ENCODE measurements at places on chromosomes 1 and 21.

DNA sequence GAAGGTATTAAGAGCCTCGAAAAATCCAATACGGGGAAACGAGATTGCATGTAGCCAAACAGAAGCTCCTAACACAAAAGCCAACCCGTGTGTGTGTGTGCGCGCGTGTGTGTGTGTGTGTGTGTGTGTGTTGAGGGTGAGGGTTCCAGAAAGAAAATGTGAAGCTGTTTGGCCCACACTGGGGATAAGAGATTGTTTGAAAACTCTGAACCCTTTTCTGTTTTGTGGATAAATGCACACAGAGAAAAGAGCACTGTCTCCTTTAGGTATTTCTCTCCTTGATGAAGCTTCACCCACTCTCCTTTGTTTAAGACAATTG lies 1.9 kb downstream of the WLS start:
- DNase-seq, result no peak

GRCh38 chr1:74065081-74065480 lies 132.9 kb downstream of the LRRIQ3 start:
- DNase-seq, result no peak

- DNase-seq, result no peak
These were observed 39.6 kb upstream of the DOCK7 start for GRCh38 chr1:62727656-62728407.

- DNase-seq, result no peak
These were observed 397.6 kb downstream of the PLA2G4A start for GRCh38 chr1:187226396-187226795.

DNA sequence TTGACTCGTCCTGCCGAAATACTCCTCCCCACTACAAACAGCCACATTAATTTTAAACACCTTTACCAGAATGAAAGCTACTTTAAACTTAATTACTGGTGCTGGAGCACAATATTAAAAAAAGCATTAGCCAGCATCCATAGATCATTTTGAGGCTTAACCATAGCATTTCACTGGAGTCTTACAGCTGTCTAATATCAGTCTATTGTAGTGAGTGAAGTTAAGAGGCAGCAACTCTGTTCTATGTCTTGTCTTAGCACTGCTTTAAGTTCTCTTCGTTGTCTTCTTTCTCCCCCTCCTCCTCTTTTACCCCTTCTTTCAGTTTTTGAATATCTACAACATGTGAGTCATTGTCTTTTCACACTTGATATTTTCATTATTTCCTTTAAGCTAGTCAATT lies 49.3 kb downstream of the ADGRL2 start:
- no peak for DNase-seq

GRCh38 chr1:244654108-244655038 lies 1.4 kb downstream of the DESI2 start:
- DNase-seq, result no peak

DNA sequence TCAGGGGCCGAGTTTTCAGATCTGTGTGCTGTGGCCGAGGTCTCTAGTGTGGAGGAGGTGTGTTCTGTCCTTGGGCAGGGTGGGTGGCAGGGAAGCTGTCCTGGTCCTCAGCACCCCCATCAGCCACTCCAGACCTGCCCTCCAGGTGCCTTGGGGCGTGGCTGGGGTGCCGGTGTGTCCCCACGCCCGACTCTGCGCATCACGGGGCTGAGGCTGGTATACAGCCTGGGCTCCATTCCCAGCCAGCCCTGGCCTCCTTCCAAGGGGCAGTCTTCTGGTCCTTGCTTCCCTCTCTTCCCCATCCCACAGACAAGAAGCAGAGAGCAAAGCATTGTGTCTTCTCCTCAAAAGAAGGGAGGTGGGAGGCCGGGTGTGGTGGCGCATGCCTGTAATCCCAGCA lies 4.0 kb downstream of the SAMD11 start:
- no peak for DNase-seq

GRCh38 chr1:214917081-214917635 lies 165.4 kb upstream of the KCNK2 start:
- no peak for DNase-seq

DNA sequence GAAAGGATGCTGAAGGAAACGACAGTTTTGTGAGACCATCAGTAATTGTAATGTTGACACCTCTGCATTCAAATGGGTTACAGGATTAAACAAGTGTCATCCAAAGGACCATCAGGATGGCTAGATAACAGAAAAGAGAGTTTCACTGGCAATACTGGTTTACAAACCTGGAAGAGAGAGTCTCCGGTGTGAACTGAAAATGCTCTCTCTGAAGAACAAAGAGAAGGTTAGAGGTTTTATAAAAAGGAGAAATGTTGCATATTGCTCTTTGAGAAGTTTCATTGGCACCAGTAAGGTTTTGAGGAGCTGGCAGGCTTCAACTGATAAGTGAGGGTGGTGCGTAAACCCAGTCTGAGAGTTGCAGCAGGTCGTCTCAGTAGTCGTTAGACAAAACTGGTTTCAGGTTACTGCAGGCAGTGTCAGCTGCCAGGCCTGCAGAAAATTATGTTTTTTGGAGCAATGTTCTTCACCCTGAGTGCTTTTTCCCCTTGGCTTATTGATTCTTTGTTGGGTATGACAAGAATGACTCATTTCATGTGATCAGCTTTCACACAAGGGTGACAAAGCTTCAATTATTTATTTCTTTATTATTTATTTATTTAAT lies 42.2 kb downstream of the KCNK1 start:
- DNase-seq, result no peak

GRCh38 chr1:23394181-23394580 lies 24.5 kb upstream of the ZNF436 start:
- no peak for DNase-seq

DNA sequence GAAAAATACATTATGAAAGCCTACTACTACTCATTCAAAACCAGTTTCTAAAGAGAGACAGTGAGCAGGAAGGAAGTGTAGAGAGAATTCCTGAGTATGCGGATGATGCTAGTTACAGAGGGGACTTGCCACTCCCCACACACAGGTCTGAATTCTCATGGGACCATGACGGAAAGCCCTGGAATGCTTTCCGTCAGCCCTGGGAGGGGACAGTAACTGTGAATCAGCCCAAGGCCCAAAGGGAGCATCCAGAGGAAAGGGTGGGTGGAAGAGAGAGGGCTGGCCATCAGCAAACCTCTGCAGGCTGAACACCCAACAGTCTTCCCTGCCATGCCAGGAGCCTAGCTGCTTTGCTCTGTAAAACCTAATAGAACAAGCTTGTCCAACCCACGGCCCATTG lies 36.4 kb downstream of the RCSD1 start:
- DNase-seq, result no peak

- no peak for DNase-seq
These were observed 9.3 kb downstream of the MAP3K6 start for GRCh38 chr1:27357281-27358037.

- no peak for DNase-seq
These were observed 394.5 kb downstream of the ADGRL2 start for GRCh38 chr1:82195245-82195644.

DNA sequence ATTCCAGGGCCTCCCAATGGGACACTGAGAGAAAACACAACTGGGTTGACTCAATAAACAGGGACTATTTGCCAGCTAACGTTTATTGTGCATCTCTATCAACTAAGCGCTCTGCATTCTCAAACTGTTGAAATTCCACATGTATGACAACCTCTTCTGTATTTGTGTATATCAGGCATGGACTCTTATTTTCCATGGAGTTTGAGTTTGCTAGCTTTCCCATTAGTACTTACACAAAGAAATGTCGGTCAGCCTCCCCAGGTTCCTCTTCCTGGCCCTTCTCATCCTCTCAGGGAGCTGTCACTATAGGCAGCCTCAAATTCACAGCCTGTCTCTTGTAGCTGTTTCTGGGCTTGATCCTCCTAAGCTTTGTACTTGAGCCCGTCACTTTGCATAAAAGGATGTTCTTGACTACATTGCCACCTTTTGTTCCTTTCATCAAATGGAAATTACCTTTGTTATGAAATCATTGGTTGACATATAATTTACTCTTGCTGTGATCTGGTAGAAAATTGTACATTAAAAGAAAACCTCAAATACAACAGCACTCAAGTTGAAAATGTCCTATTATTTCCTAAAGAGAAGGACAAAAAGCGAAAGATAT lies 60.0 kb upstream of the NTPCR start:
- DNase-seq, result no peak

GRCh38 chr1:79646880-79647279 lies 640.4 kb upstream of the ADGRL4 start:
- no peak for DNase-seq

GRCh38 chr1:236099355-236099974 lies 34.6 kb upstream of the NID1 start:
- DNase-seq, result no peak

- no peak for DNase-seq
These were observed 56.2 kb upstream of the DPH5 start for GRCh38 chr1:101081496-101082488.

DNA sequence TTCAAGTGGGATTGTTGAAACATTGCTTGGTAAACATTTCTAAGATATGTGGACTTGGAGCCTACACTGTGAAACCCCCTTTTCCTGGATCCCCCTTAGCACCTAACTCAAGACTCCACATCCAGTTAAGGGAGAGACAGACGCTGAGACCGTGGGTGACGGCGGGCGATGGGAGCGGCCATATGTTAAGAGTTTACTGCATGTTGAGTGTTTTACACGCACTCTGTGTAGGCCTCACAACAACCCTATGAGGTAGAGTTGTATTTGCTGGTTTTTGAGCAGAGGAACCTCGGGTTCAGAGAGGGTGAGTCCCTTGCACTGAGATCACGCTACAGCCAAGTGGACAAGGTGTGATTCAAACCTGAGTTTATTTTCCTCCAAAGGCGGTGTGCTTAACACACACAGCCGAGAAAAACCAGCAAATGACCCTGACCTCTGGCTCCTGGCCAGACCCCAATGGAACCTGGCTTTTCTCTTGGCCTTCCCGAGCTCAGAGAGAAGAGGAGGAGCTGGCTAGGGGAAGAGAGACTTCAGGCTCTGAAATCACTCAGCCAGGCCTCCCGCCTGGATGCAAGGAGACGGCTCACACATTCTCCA lies 46.9 kb upstream of the GOLT1A start:
- DNase-seq, result no peak

GRCh38 chr1:238991765-238992495 lies 394.4 kb upstream of the CHRM3 start:
- DNase-seq, result no peak

- DNase-seq, result no peak
These were observed 71.9 kb downstream of the NAV1 start for GRCh38 chr1:201610858-201611257.

GRCh38 chr1:118504221-118504644 lies 319.2 kb upstream of the SPAG17 start:
- DNase-seq, result no peak

DNA sequence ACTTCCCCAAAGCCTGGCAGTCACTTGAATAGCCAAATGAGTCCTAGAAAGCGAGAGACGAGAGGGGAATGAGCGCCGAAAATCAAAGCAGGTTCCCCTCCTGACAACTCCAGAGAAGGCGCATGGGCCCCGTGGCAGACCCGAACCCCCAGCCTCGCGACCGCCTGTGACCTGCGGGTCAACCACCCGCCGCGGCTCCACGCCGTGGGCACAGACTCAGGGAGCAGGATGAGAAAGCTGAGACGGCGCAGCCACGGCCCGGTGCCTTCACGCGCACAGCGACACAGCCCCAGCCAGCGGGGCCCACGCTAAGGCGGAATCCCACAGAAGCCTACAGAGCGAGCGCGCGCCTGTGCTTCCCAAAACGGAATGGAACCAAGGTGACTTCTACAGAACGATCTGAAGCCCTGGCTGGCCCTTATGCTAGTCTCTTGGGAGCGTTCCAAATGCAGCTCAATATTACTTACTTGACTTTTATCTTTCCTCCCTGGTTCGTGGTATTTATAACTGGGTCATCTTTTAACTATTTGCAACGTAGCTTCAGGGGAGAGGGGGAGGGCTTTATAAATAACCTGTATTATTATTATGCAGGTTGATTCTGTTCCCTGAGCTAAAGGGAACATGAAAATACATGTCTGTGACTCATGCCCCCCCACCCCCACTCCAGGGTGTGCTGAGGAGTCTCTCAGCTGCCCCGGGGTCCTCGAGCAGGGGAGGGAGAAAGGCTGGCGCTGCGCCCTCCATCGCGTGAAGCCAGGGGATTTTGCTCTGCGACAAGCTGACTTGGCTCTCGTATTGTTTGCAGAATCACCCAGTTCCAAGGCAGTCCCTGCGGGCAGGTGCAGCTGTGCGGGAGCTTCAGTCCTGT lies 1.7 kb downstream of the TSPEAR start:
- no peak for DNase-seq

- DNase-seq, result no peak
These were observed 23.2 kb downstream of the SLC27A3 start for GRCh38 chr1:153798468-153798780.

- no peak for DNase-seq
These were observed 793.8 kb downstream of the PLA2G4A start for GRCh38 chr1:187622545-187622944.

- DNase-seq, result no peak
These were observed 412.2 kb downstream of the KIF26B start for GRCh38 chr1:245566952-245567351.

DNA sequence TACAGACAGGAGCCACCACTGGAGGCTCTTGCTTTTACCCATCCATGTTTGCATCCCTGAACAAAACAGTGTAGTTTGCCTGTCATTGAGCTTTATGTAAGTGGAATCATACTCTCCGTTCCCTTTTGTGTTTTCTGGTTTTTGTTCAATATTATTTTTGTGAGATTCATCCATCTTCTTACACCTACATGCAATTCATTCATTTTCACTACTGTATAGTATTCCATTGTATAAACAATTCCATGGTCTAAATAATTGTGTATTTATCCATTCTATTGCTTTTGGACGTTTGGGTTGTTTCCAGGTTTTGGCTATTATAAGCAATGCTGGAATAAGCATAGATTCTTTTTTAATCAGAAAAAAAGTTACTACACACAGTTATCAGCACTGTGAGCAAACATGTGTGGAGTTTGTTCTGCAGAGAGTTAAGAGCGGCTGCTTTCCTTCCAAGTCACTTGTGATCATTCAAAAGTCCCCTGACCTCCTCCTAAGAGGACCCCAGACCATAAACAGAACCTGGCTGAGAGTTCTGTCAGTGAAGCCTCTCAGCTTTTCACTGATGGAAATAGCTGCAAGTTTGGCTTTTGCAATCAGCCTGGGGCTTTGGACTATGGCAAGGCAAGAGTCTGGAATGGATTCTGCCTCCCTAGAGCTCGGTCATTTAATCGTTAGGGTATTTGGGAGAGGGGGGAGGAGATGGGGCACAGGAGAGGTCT lies 5.1 kb upstream of the GPR157 start:
- no peak for DNase-seq

DNA sequence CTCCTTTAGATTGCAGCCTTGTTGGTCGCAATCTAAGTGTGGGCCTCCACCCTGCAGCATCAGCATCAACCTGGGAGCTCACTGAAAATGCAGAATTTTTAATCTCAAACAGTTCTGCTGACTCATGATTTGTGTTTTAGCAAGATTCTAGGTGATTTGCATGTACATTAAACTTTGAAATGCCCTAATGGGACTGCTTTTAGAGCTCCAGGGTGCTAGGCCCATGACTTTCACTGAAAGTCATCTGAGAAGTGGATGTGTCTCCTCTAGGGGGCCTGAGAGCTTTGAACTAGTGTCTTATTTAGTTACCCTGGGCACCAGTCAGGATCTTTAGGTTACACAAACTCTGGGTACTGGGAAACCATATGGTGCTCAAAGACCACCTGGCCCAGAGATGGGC lies 9.0 kb downstream of the TRIM67 start:
- DNase-seq, result no peak

Measured in cortex of kidney (tissue), 1 donor.